ENCODE measurements at places on chromosomes 7 and 10.
A peak's percentile ranks its signal among the peaks of the same experiment; 100 is the strongest.

DNA sequence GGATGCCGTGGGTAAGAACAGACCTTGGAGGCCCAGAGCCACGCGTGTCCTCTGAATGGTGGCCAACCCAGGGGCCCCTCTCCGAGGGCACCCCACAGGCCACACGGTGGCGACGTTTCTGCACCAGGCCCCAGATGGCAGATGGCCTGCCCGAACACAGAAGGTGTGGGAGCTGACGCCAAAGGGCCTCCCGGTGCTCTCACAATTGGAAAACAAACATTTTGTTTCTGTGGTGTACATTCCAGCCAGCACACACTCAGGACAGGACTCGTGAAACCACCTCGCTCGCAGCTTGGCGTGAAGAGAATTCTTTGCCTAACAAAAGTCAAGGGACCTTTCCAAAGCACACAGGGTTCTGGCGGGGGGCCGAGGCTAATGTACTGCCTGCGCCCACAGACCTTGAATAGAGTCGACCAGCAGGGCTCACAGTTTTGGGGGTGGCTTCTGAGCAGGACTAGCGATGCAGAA, 112.1 kb downstream of the FAM53B start:
- peak; percentile 86 for DNase-seq

DNA sequence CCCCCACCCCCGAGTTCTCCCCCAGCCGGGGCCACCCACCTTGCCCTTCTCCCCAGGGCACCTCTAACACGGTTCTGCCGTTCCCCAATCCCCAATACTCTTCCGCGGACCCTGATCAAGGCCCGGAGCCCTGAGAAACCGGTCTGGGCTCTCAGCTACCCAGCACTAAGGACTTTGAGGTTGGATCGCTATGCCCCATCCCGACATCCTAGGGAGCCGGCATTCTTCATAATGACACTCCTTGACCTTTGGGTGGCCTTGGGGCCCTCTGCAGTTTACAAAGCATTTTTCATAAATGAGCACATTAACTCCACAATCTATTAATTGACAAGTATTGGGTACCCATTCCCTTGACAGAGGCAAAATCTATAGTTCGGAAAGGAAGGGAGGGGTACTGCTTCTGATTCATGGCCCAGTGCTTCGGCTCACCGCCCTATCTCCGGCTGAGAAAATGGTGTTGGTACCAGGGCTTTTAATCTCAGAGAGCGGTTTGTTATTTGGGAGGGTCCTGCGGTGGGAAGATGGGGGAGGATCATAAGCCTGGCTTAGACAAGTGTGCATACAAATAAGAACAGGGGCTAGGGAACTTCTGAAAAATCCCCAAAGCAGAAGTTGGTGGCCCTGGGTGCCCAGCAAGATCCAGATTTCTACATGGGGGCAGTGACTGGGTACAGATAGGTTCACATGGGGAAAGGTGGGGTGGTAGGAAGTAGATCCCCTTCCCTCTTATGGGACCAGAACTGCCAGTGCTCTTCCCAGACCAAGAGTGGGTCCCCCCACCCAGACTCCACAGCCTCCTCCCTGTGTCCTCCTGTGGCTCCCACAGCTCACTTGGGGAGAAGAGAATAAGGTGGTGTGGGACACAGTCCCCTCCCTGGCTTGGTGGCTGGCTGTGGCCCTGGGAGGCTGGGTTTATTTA, 3.2 kb downstream of the IMPDH1 start:
- peak; percentile 35 for DNase-seq

DNA sequence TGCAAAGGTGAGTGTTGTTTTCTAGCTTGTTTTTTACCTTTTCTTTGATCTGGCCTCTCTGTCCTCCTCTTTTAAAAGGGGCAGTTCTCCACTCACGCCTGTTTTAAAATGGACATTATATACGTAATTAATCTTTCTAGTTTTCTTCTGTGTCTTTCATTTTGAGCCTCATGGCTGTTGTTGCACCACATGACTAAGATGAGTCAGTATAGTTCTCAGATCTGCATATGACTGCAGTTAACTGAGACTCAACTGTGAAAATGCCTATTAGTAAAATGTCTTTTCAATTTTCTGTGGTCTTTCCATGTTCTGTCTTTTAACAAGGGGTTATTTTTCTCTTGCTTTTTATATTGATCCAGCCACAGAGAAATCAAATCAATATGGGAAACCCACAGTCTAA, 296.1 kb downstream of the CDK14 start:
- no peak for DNase-seq

DNA sequence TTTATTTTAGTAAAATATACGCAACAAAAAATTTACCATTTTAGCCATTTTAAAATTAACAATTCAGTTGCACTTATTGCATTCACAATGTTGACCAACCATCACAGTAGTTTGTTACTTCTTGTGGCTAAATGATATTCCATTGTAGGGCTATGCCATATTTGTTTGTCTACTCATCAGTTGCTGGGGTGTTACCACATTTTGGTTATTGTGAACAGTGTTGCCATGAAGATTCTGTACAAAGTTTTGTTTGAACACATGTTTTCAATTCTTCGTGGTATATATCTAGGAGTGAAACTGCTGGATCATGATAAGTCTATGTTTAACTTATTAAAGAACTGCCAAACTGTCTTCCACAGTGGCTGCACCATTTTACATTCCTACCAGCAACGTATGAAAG, 46.3 kb upstream of the ZNF365 start:
- no peak for DNase-seq

DNA sequence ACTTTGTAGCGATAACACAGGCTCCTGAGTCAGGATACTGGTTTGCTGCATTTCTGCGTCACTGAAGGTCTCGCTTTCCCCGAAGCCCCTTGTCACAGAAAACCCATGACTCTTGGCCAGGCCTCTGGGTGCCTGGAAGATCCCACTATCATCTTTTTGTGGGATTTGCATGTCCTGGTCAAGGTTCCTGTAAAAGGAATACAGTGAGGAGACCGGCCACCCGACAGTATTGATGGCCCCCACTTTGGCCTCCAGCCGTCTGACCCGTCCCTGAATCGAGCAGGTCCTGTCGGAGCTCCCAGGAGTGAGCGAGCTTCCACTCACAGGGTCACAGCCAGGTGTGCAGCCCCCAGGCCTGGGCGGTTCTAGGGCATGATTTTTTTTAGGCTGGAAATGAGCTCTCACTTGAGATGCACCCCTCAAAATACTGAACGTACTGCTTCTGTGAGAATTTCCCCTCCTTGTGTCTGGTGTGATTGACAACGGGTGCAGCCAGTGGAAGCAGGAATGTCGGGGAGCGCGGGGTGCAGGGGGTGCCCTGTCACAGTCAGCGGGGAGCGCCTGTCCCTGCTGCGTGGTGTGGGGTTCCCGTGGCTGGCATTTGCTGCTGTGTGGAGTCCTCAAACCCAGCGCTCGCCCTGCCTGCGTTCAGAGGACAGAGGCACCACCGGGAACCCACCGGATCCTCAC, 75.8 kb downstream of the DNAJB6 start:
- DNase-seq = no peak

All from upper lobe of left lung (tissue), 6 donors.